ENCODE measurements at places on chromosomes 11 and 22.

DNA sequence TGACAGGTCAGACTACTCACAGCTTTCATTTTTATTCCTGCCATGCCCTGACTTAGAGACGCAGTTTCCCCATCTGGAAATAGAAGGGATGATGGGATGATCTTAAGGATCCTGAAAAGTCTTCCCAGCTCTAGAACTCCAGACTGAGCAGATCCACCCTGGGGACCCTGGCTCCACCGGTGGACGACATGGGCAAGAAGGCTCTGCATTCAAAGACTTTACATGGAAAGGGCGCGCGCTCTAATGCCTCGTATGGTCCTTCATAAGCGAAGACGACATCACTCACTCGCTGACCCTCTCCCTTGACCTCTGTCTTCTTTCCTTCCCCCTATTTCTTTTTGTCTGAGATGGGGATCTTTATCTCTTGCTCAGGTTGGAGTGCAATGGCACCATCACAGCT, 24.4 kb upstream of the PHF21B start:
- DNase-seq: no peak

DNA sequence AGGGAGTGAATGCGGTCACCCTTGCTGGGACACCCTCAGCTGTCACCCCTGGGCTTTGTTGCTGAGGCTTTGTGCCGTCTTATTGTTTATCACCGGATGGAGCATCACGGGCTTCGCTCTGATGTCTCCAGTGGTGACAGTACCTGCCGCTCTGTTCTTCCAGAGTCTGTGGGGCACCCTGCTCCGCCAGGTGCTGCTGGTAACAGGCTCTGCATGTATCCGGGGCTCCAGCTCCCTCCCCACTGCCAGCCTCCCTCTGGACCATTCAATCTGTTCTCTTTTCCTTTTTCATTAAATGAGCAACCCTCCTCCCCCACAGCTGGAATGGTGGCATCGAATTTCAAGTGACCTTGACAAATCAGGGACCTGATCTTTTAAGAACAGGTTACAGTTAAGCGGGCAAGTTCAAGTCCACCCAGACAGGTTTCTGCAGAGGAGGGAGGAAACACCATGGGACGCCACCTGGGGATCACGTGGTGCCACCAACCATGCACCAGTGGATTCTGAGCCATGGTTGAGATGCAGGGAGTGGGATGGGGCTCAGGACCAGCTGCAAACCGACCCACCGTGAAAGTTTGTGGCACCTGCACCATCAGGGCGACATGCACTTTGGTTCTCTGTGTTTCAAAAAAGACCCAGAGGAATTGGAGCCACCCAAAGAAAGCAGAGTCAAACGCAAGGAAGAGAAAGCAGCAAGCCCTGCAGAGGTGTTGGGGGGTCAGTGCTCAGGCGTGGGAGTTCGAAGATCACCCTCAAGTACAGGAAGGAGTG, 89.3 kb downstream of the BCR start:
- DNase-seq: no peak

- no peak for DNase-seq
These were observed 148.4 kb downstream of the CACNA1I start for GRCh38 chr22:39718921-39719475.

DNA sequence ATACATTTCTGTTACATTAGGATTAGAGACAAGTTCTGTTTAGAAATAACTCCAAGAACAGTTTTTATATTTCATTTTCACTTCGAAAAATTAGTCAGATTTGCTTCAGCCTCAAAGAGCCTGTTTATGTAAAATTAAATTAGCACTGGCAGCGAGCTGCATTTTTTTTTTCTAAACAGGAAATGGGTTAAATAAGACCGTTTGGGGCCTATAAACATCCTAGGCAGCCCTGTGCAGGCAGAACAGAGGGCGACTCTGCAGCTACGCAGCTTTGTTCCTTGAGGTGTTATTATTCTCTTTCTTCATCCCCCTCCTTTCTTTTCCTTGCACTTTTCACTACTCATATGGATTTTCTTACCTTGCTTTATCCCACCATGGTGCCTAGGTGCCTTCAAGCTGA, 48.7 kb downstream of the CWC15 start:
- DNase-seq: no peak

- no peak for DNase-seq
These were observed 128.0 kb upstream of the FGF3 start for GRCh38 chr11:69947059-69947792.

GRCh38 chr22:50058061-50058905, at the start of gene TTLL8:
TSS of gene TTLL8 (minus strand) at chr22:50058298.
- DNase-seq: no peak

DNA sequence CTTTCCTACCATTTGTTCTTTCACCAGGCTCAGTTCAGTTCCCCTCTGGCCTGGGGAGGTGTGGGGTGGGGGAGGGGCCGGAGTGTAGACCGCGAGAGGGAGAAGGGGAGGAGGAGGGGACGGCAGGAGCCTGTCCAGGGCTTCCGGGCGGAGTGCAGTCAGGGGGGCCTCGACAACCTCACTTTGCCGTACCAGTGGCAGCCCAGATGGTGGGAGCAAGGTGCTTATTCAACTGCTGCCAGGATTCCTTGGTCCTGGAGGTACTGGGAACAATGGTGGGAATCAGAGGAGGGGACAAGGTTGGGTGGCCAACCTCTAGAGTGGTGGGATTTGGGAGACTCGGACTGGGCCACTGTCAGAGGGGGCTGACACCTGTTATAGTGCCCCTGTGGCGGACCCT, 1.2 kb downstream of the BACE1 start:
- DNase-seq: no peak

GRCh38 chr11:108170184-108170583, 48.8 kb downstream of the ACAT1 start:
- DNase-seq: no peak

DNA sequence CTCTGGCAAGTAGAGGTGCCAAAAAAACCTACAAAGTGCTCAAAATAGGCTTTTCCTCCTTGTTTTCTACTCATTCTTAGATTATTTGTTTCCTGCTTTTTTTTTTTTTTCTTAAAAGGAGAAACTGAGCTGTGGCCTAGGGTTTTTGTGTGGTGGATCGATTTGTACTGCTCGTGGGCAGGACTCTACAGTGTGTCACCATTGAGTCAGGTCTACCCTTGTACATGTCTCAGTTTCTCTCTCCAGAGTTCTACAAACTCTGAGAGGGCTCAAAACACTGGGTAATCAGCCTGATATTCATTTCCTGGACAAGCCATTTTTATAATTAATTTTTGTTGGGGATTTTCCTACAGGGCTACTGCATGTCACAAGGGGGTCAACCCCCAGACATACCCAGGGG, 5.2 kb upstream of the CASP4 start:
- DNase-seq: no peak

- DNase-seq: no peak
These were observed 651 bp upstream of the FAM83F start for GRCh38 chr22:39994041-39994565.

GRCh38 chr22:49099496-49100124, 728.1 kb downstream of the BRD1 start:
- no peak for DNase-seq

DNA sequence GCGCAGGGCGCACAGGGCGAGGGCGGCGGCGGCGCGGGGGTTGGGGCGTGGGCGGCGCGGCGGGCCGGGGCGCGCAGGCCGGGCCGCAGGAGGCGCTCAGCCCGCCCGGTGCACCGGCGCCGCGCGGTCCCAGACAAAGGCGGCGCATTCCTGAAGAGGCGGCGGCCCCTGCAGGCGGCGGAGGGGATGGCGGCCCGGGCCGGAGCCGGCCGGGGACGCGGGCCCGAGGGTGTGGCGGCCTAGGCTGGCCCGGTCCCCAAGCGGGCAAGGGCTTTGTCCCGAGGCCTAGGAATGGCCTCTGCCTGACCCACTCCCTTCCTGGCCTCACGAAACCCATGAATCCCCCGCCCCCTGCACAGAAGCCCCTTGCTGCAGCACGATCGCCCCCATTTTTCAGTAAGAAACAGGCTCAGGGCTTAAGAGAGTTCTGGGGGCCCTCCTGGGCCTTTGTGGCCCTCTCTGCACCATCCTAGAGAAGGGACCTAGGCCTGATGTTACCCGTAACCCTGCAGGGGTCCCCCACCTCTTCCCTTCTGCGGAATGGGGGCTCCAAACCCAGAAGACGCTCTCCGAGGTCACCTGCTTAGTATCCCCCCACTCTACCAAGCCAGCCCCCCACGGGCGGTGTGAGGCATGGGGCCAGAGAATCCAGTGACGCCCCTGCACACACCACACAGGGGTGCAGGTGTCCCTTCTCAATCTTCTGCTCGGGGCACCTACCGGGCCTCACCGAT, at the start of gene RTN4R:
Gene RTN4R (minus strand): TSS at position 40 of the 734 bp plus-strand sequence. CDS start 226 bp downstream, outside the sequence.
- peak; percentile 56 for DNase-seq

- peak; percentile 53 for DNase-seq
These were observed 2.5 kb upstream of the NPAS4 start for GRCh38 chr11:66418168-66418985.

- no peak for DNase-seq
These were observed 36.7 kb downstream of the FBXO7 start for GRCh38 chr22:32511274-32511673.

- DNase-seq: no peak
These were observed 105.2 kb downstream of the KCNQ1 start for GRCh38 chr11:2549876-2550605.

DNA sequence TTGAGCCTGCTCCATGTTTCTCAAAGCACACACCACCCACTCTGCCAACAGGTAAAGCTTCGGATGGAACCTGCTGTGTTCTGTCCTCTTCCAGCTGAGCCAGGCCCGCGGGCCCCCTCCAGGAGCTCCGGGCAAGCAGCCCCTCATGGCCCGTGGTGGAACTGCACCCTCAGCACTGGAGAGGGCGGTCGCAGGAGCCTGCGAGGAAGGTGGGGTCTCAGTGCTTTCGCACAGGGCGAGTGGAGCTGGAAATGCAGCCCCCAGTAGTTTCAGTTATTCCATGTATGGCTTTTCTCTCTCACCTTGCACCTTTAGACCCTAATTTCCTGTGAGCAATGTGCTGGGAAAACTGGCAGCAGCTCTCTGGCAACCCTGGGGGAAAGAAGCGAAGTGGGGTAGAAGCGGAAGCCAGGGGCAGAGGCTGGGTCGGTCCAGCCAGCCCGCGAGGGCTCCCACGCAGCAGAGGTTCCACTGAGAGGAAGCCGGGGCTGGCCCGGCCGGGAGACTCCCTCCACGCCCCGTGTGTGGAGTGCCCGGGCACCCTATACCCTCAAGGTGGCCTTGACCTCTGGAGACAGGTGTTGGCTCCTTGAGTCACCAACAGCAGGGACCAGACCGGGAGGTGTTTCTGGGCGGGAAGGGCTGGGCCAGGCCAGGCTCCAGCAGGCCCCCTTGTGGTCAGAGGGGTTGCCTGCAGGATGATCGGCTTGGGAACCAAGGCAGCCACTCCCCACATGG, 119.9 kb upstream of the TMEM45B start:
- peak; percentile 29 for DNase-seq

GRCh38 chr11:8167796-8168195, 1.0 kb downstream of the RIC3 start:
- DNase-seq: no peak

GRCh38 chr11:92266806-92267205, 42.2 kb downstream of the FAT3 start:
- DNase-seq: no peak

DNA sequence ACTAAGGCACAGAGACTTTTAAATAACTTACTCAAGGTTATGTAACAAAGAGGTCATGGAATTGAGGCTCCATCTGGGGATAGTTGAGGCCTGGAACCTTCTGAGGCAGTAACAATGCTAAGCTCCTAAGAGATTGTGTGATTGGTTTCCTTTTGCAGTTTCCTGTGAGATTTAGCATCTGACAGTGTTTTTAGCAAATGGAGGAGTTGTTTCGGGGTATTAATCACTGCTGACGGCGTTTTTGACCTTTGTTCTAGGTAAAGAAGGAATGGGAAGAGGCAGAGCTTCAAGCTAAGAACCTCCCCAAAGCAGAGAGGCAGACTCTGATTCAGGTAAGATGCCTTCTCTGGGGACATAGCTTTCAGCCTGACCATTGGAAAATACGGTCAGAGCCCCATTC, 32.1 kb upstream of the ST14 start:
- no peak for DNase-seq

DNA sequence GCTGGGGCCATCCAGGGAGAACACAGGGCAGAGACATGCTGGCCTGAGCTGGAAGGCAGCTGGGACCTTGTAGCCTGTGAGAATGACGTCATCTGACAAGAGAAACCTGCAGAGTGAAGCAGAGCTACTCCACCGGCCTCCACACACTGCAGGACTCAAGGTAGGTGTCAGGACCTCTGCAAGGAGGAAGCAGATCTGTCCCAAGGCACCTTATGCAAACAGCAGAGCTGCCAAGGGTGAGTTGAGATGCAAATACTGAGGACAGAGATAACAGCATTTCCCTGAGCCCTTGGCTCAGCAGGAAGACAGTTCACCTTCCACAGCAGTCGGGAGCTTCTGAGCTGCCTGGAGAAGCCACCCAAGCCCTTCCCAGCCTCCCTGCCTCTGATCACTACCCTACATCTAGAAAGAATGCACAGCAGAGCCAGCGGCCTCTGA, 51.9 kb upstream of the IGSF9B start:
- no peak for DNase-seq

DNA sequence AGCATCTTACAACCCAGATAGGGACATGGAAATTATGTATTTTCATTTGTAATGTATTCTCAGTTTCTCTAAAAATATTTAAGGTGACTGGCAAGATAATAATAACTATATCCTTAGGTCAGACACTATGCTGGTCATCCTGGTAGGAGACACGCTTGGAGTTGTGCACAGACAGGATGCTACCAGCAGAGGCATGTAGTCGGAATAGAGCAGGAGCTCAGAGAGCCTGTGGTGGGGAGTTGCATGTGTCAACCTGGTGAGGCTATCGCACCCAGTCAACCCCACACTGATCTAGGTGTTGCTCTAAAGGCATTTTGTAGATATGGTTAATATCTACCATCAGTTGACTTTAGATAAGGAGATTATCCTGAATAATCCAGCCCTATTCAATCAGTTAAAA, 318.5 kb downstream of the MIAT start:
- no peak for DNase-seq

DNA sequence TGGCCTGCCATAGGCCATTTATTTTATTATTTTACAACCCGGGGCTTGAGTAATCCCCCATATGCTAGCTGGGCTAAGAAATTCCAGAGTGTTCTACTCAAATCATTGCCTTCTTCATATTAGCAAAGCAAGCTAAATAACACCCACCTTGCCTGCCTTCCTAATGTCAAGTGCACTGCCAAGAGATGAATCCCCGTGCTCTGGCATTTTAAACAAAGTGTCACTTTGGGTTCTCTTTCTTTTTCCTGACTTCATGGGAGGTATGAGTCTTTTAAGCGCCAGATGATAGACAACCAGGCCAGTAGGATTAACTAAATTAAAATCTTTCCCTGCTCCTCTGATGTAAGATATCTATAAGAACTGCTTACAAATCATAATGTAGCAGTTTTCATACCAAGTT, 4.5 kb downstream of the MPPED2 start:
- no peak for DNase-seq

GRCh38 chr22:38820020-38820419, 23.8 kb downstream of the NPTXR start:
- DNase-seq: no peak

GRCh38 chr11:69425444-69425843, 56.0 kb upstream of the LINC01488 start:
- DNase-seq: no peak

GRCh38 chr11:64892411-64892831, 14.0 kb upstream of the EHD1 start:
- DNase-seq: no peak

- DNase-seq: no peak
These were observed 1328.7 kb downstream of the TBC1D22A start for GRCh38 chr22:48091060-48091650.

GRCh38 chr22:43884600-43885318, 7.1 kb downstream of the PNPLA5 start:
- DNase-seq: peak; percentile 26

All from amygdala (tissue), 56 donors.